ENCODE measurements at places on chromosomes 1 and 21. TPM values are rescaled to one million over a fixed set of nuclear protein-coding genes. Genes with fewer than 3 reads are reported as not detected.

DNA sequence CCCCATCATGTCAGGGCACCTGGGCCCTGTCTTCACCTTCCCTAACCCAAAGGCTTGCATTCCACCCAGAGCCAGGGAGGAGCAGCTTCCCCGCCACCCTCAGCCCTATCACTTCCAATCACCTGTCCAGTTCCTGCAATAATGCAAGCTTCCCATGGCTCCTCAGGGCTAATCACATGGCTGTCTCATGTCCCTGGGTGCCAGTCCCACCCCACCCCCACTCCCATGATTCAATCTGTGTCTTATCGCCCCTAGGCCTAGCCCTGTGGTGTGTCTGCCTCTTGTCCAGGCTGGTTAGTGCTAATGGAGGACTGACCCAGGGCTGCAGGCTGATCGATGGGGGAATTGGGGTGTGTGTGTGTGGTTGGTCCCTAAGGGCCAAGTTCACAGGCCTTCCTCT is 11.0 kb upstream of the PEAR1 start:
- DNase-seq, result no peak

DNA sequence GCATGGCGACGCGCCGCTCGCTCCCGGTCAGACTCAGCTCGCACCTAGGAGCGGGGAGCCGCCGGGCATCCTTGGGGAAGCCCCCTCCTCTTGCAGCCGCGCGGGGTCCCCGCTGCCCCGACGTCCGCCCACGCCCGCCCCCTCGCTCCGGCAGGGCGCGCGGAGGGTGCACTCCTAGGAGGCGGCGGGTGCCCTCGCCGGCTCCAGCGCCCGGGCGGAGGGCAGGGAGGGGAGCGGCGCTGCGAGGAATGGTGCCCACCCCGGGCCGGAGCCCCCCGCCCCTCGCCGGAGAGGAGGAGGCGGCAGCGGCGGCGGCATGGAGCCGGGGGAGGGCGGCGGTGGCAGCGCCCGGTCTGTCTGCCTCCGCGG is 488 bp downstream of the FAM78B start:
- no peak for DNase-seq

FAM72C gene
- 6.3 TPM for total RNA-seq

- DNase-seq, result no peak
These were observed 231.9 kb downstream of the TRABD2B start for GRCh38 chr1:47765236-47765635.

GRCh38 chr1:160365325-160365724 is 1.5 kb upstream of the NHLH1 start:
- DNase-seq, result no peak

DNA sequence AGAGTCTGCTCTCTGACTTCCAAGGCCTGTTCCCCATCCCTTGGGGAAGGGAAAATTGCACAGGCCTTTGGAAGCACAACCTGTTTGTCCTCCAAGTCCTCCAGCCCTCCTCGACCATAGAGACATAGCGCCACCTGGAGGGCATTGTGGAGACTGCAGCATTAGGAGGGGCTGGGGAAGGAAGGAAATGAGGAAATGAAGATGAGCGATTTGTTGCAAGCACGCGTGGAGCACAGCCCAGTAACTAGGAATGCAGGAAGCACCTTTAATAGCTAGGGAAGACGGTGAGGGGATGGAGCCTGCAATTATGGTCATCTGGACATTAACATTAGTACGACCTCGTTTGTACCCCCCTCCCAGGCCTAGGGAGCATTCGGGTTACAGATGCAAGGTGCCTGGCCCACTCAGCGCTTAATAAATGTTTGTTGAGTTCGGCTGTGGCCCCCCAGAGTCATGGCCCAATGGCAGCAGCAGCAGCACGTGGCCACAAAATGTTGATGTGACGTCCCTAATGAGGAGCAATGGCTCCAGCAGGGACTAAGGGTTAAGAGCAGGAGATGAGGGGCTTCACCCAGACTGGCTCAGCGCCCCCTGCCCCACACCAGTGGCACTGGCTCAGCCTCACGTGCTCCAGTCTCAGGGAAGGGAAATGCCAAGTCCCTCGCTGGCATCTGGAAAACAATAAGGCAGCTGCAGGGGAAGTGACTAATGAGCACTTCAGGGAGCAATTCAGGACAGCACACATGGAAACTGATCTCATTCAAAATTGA is 8.0 kb upstream of the CAMK2N1 start:
- peak; percentile 81 for DNase-seq

- no peak for DNase-seq
These were observed 15.0 kb downstream of the ITSN1 start for GRCh38 chr21:33657124-33657820.

GRCh38 chr21:45223236-45224185 is 64.2 kb downstream of the POFUT2 start:
- DNase-seq, result no peak

DNA sequence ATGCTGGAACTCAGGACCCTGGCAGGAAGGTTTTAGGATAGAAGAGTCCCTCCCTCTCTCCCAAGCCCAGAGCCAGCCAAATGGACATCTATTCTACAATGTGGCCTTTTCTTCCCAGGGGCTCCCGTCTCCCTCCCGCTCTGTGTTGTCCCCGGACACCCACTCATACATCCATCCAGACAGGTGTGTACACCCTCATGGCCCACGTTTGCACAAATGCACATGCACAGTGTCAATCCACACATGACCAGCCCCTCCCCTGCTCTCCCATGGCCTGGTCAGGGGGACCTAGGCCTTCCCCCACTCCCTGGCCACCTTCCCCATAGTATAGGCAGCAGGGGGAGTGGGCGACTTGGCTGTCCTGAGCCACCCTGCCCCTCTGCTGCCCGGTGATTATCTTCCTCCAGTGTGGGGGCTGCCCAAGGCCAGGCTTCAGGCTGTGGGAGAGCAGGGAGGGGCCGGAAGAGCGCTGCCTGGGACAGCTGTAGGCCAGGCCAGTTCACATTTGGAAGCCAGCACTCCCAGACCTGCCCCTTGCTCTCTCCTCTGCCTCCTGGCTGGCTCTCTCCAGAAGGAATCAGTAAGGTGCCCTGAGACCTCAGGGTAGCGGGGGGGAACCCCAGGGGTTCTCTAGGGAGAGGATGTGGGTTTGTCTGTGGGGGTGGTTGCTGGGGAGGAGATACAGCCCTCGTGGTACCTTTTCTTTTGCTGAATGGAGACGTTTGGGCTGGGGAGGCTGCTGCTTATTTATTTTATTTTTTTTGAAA is 4.1 kb upstream of the PTPN7 start:
- no peak for DNase-seq

DNA sequence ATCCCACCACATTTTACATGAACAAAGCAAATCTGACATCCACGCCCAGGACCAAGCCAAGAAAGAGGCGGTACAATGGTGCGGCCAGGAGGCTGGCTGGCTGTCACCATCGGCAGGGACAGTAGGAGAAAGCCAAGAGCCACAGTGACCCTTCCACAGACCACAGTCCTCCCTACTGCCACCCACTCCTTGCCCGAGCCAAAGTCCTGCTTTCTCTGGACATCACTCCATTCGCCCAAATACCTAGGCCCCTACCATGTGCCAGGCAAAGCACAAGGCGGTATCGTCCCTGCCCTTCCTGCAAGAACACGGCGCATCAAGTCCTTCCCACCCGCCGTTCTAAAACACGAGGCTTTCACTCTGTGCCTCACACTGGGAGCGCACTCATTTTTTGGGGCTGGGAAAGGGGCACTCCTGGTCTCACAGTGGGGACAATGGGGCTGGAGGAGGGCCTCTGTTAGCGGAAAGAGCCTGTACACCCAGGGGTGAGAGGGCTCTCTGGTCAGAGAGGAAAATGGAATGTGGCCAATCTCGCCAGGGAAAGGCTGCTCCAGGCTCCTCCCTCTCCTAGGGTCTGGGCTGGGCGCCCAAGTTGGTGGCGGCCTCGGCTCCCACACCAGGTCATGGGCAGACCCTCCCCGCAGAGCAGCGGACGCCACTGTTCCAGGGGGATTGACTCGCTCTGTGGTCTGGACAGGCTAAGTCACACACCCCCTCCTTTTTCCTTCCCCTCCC is 26.5 kb downstream of the SSBP3 start:
- no peak for DNase-seq

- DNase-seq, result no peak
These were observed 47.7 kb downstream of the CXADR start for GRCh38 chr21:17560377-17561025.

DNA sequence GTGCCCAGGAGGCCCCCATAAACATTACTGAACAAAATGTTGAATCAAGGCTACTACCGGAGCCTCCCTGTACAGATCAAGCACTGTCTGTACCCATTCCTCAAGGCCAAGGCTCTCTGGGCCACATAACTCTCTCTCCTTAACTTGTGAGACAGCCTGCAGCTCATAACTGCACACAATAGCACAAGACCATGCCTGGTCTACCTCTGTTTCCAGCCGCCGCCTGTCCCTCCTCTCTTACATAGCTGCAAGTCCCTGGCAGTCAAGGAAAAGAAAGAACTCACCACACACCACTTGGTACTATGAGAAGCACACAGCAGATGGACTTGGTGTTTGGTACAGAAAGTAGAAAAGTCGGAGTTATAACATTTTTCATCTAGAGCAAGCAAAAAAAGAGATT is 91.1 kb downstream of the SSBP3 start:
- no peak for DNase-seq

C1orf198 gene
- 45.3 TPM for total RNA-seq

MTARC1 gene
- total RNA-seq, result 42.4 TPM

DNA sequence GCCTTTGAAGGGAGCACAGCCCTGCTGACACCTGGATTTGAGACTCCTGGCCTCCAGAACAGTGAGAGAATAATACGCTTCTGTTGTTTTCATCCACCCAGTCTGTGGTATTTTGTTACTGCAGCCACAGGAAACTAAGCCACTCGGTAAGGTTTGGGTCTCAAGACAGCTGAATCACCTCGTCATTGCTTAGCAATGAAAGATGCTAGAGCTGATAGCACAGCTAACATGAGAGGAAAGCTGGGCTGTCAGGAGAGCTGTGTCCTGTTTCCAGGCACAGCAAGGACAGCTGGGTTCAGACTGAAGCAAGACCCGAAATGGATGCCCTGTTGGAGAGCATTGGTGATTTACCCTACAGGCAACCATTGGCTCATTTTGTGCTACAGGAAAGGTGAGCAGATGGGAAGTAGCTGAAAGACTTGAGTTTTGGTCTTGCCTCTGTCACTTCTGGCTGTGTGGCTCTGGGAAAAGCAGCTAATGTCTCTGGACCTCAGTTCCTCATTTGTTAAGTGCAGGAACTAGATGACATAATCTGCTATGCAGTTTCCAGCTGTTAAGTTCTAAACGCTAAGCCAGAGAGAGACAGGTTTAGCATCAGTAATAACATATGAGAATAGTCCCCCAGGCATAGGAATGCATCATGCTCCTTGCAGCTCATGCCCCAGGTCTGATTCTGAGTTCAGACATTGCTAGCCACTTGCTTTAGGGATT is 58.0 kb downstream of the CLIC6 start:
- no peak for DNase-seq

DNA sequence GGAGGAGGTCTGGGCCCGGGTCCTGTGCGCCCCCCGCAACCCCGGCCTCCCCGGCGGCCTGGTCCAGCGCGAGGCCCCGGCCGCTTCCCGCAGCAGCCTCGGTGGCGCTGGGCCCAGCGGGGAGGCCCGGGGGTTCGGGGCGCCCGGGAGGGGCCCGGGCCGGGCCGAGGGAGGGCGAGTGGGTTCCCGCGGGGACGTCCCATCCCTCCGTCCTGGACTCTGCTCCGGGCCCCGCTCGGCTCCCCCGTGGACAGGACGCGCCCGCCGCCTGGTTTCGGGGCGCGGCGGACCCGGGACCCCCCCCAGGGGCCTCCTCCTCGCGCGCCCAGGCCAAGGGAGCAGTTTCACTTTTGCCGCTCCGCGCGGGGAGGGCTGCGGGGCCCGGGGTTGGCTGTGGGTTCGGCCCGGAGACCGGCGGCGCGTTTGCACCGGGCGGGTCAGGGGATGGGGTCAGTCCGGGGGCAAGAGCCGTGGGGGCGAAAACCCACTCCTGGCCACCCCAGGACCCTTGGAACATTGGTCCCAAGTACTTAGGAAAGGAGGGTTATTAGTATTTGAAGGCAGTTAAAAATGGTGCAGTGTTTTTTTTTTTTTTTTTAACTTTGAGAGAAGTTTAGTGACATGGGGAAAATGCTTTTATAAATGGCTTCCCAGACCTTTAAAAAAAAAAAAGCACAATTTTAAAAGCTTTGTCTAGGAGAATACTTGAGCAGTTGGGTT is 677 bp downstream of the AGPAT3 start:
- DNase-seq, result no peak

DNA sequence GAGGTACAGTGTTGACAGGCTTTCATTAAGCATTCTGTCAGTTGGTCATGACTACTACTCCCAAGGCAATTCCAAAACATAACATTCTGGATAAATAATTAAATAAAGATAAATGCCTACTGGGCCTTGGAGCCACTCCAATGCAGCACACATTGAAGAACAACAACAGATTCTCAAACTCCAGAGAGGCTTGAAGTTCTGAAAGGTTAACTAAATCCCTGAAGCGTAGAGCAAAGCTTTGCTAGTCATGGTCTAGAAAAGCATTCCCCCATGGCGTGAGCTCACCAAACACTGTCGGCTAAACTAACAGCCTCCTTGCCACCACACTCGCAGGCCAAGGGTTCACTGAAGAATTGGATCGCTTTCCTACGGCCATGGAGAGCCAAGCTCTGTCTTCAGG is 268.0 kb downstream of the ATG4C start:
- DNase-seq, result no peak

GRCh38 chr1:42128964-42129363 is 24.2 kb upstream of the GUCA2B start:
- no peak for DNase-seq

DNA sequence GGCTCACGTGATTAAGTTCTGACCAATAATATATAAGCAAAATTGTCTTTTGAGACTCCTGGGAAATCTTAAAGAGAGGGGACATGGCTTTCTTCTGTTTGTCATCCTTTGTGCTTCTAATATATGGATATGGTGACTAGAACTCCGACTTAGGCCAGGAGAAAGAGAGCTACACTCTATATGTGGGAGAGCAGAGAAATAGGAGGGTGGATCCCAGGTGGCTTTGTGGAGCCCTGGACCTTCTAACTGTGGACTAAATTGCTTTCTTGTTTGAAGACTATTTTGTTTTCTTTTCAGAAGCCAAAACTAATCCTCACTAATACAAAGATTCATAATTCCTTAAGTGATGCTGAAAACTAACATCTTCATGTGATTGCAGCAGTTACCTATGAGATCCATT is 75.0 kb downstream of the CENPF start:
- no peak for DNase-seq

DNA sequence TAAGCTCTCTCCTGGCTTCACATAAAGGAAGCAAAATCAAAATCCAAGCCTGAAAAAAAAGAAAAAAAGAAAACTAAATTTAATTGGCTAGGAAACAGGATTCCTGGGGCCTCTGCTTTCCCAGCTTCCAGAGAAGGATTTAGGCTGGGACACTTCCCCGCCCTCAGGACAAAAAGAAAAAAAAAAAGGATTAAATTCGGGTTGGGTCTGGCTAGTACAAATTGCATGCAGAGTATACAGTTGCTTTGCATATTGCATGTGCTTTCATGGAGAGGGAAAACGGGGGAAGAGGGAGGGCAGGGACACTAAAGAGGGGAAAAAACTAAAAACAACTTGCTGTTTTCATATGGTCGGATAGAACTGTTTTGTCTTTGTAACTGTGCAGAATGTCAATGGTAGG is 42.7 kb downstream of the OLIG1 start:
- DNase-seq, result no peak

DNA sequence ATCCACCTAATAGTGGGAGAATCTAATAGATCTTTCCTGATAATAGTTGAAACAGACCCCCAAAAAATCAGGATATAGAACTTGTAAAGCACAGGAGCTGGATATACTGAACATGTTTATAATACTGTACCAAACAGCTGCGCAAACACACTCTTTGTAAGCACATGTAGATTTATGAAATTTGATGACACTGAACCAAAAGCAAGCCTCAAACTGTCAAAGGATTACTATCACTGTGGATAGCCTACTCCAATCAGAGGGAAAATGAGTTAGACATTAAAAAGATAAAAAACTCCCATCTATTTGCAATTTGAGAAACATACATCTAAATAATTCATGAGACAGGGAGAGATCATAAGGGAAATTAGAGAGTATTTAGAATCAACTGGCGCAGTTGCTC is 26.1 kb downstream of the RCAN3 start:
- DNase-seq, result no peak

All from H1 (cell line).